Gastrocnemius medialis (tissue), 4 donors: ENCODE measurements at places on chromosomes 12 and 14. TPM values are rescaled to one million over a fixed set of nuclear protein-coding genes. Genes with fewer than 3 reads are reported as not detected.

DNA sequence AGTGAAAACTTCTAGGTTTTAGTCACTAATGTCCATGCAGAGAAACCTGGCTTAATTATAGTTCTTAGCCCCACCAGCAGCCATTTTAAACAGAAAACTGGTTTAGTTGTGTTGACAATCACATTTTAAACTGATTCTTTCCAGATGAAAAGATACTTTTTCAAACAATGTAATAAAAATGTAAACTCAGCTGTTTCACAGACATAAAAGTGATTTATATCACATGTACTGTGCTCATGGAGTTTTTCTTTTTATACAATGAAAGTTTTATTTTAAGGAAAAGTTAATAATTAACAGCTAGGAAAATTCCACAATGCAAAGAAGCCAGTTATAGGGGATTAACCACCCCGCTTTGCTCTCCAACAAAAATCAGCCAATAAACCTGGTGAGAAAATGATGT lies 129.7 kb downstream of the PAX9 start:
- no peaks in the 10 kb centered on the region for H3K4me1 ChIP-seq
- no peaks in the 10 kb centered on the region for H3K27me3 ChIP-seq
- H3K4me3 ChIP-seq, result no peak overlapping the region
- DNase-seq, result no peak
- no peaks in the 10 kb centered on the region for H3K36me3 ChIP-seq

DNA sequence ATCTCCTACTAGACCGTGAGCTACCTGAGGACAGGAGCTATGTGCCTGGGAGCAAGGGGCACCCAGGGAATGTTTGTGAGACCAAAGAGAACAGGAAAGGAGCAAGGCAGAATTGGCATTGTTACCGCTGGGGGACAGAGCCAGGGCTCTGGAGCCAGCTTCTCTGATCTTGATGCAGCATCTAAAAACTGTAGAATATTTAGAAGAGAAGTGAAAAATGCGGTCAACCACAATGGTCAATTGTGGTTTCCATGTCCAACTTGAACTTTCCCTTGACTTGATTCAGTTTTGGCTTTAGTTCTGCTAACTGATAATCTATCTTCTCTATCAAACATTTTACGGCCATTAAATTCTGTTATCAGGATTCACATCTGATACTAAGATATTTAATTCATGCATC lies 201.2 kb downstream of the ANO4 start:
- no peaks in the 10 kb centered on the region for H3K36me3 ChIP-seq
- no peaks in the 10 kb centered on the region for H3K4me1 ChIP-seq
- H3K27me3 ChIP-seq, result no peaks in the 10 kb centered on the region
- H3K4me3 ChIP-seq, result no peak overlapping the region
- no peak for DNase-seq

GRCh38 chr14:68608574-68608962 lies 184.3 kb downstream of the ZFP36L1 start:
- DNase-seq, result no peak
- H3K36me3 ChIP-seq, result no peaks in the 10 kb centered on the region
- no peak overlapping the region for H3K27ac ChIP-seq
- peaks cover 23% of the 10 kb centered on the region for H3K4me1 ChIP-seq
- no peak overlapping the region for H3K4me3 ChIP-seq

DNA sequence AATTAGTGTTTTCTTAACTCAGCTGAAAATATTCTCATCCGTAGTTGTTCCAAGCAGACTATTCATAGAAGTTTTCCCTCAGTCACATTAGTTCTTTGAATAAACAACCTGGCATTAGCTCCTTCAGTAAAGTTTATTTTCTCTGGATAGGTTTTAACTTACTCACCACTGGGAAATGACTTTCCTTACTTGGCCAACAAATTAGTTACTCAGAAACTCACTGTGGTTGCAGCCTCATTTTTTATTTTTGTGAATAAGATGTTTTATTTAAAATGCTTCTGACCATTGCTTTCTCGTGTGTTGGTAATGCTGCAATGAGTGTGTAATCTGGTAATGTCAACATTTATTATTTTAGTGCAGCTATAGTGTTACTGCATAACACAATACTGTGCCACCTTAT lies 74.9 kb downstream of the NOVA1 start:
- no peak overlapping the region for H3K4me3 ChIP-seq
- H3K36me3 ChIP-seq, result no peaks in the 10 kb centered on the region
- no peak for DNase-seq

DNA sequence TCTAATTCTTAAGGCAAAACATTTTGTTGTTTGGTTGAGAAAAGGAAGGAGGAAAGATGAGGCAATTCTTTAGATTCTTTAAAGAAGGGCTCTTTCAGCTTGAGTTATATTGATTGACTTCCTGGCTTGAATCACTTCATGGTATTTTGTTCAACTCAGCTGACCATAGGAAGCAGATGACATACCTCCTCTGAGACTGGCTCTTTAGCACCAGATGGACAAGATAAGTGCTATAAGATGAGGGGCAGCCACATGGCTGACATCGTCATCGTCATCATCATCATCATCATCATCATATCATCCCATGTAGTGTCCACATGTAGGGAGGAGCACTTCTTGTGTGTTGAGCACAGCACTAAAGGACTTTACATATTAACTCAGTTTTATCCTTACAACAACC lies 81.3 kb downstream of the SSPN start:
- H3K27ac ChIP-seq, result no peak overlapping the region
- no peak overlapping the region for H3K4me3 ChIP-seq
- H3K4me1 ChIP-seq, result peaks cover 25% of the 10 kb centered on the region

DNA sequence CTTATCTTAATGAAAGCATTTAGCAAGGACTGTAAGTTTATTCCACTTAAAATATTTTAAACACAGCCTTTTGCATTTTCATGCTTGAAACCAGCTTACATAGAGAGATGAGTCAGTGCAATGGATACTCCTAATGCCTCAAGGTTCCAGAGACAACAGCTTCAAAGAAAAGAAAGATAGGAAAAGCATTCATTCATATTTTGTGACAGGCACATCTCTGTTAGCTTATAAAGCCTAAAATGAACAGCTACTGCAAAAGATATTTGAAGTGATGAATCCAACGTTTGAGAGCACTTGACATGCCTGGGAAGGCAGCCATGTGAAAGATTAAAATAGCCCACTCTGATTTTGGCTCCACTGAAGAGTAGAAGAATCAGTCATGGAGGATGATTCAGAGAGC lies 814.5 kb downstream of the RPS29 start:
- H3K36me3 ChIP-seq, result no peaks in the 10 kb centered on the region
- H3K27ac ChIP-seq, result no peak overlapping the region
- H3K27me3 ChIP-seq, result no peaks in the 10 kb centered on the region
- H3K4me1 ChIP-seq, result no peaks in the 10 kb centered on the region

DNA sequence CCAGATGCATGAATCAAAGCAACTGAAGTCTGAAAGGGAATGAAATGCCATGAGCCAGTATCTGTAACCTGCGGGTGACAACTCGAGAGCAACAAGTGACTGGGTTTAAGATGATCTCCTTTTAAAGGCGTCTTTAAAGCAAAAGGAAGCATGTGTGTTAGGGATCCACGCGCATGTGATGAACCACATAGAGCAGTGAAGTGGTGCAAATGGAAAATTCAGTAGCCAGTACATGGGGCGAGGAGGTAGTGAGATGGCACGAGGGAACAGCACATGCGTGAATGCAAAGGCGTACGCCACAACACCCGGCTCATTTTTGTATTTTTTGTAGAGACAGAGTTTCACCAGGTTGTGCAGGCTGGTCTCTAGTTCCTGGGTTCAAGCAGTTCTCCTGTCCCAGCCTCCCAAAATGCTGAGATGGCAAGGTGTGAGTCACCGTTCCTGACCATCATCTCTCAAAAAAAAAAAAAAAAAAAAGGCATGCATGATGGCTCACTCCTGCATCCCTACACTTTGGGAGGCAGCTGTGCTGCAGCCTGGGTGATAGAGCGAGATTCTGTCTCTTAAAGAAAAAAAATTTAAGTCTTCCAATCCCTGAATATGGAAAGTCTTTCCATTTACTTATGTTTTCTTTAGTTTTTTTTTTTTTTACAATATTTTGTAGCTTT lies 24.6 kb upstream of the BCL7A start:
- no peaks in the 10 kb centered on the region for H3K4me1 ChIP-seq
- DNase-seq, result no peak
- H3K27me3 ChIP-seq, result no peaks in the 10 kb centered on the region
- H3K27ac ChIP-seq, result no peak overlapping the region

DNA sequence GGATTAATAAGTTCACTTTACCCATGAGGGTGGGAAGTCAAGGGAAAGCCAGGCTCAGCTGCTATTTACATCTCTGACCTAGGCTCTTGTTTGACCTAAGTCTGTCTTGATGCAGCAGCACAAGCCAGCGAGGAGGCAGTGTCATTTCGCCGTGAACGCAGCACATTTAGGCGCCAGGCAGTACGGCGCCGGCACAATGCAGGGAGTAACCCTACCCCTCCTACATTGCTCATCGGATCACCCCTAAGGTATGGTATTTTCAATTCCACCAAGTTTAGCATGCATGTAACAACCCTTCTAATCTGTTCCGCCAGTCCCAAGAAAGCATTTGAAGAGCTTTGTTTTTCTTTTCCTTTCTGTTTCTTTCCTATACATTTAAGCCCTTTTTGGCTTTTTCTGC lies 81.2 kb downstream of the PCNX1 start:
- H3K4me3 ChIP-seq, result no peak overlapping the region
- H3K36me3 ChIP-seq, result no peaks in the 10 kb centered on the region
- no peak for DNase-seq
- no peak overlapping the region for H3K27ac ChIP-seq

DNA sequence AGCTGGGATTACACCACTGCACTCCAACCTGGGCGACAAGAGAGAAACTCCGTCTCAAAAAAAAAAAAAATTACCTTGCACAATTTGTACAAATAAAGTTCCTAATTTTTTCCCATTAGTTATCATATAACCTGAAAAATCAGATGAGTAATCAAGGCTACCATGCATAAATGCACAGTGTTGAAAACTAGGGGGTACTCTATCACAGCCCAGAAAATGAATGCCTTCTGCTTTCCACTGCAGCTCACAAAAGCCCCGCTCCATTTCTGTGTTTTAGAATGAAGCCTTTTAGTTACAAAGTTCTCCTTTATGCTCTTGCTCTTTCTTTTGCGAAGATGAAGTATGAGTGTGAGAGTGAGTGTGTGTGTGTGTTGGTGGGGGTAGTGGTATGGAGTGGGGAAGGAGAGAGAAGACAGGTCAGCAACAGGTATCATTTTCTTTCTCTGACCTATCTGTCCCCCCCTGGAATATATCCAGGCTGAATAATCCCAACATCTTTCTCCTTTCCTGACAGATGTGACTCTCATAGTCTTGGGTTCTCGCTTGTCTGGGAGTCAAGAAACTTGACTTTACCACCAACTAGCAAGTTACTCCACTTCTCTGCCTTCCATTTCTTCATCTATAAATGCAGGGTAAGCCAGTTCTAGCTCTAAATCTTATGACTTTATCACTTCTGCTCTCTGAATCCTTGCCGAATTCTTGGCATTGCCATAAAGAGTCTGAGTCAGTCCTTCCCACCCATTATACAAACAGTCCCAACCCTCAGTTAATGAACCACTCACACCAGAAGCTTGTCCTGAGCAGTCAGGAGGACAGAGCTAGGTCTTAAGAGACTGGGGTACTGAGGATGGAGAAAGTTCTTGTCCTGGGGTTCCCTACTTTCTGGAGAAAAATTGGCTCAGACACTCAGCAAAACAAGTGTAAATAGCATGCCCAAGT lies 16.1 kb downstream of the BIN2 start:
- H3K4me1 ChIP-seq, result no peaks in the 10 kb centered on the region
- H3K4me3 ChIP-seq, result no peak overlapping the region
- no peaks in the 10 kb centered on the region for H3K36me3 ChIP-seq
- no peaks in the 10 kb centered on the region for H3K27me3 ChIP-seq

DNA sequence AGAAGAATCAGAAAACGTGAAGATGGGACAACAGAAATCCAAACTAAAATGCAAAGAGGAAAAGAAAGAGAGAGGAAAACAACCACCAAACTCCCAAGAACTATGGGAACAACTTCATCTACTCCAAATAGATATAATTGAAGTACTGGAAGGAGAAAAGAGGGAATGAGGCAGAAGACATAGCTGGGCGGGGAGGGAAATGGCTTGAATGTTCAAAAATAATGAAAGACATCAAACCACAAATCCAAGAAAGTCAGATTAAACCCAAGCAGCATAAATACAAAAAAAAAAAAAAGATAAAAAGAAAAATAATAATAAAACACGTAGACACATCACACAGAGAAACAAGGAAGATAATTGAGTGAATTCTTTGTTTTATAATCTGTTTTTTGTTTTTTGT lies 12.3 kb upstream of the HSP90B1 start:
- DNase-seq, result no peak
- H3K36me3 ChIP-seq, result no peaks in the 10 kb centered on the region
- H3K4me1 ChIP-seq, result no peaks in the 10 kb centered on the region

DNA sequence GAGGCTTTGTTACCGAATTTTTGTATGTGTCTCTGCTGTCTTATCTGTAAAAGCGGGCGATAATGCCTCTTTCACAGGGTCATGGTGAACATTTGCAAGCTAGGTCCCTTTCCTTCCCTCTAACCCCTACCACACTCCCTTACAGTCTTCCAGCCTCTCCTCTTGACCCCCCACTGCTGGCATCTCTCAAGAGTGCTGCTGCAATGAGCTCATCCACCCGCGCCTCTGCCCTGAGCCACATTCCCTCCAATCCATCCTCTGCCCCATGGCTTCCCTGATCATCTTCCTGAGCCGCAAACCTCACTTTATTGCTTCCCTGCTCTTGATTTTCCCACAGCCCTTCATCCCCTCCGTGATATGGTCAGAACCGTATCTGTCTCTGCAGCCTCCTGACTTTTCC lies 343.6 kb downstream of the BCL11B start:
- H3K27me3 ChIP-seq, result no peaks in the 10 kb centered on the region
- H3K4me1 ChIP-seq, result no peaks in the 10 kb centered on the region
- no peaks in the 10 kb centered on the region for H3K36me3 ChIP-seq
- H3K4me3 ChIP-seq, result no peak overlapping the region
- no peak for DNase-seq

Gene CNTN1
- total RNA-seq, result 0.29 TPM

Gene RIPK3
- total RNA-seq, result 1.3 TPM

Gene SYT1
- not detected for total RNA-seq

Gene EEA1
- 20.1 TPM for total RNA-seq

Gene THAP2
- total RNA-seq, result 3.8 TPM

Gene CLEC4C
- total RNA-seq, result not detected
